ENCODE measurements at places on chromosomes 3 and 15.

GRCh38 chr3:159732172-159733111, 256.2 kb upstream of the IL12A start:
- no peak overlapping the region for H3K27ac ChIP-seq
- no peaks in the 10 kb centered on the region for H3K36me3 ChIP-seq
- H3K27me3 ChIP-seq = no peaks in the 10 kb centered on the region

DNA sequence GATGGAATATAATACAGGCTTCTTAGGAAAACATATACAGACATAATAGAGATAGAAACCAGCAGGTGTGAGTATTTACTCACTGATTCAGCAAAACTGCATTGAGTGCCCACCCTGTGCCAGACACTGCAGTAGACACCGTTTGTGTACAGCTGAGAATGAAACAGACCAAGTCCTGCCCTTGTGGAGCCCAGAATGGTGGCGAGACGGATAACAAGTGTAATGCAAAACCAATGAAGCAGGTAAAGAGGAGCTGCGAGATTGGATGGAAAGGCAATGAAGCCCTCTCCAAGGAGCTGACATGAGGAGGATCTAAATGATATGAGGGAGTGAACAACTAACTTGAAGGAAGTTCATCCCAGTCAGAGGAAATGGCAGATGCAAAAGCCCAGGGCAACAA, 256.4 kb downstream of the MEX3B start:
- H3K4me1 ChIP-seq = no peaks in the 10 kb centered on the region
- no peak for DNase-seq
- H3K36me3 ChIP-seq = no peaks in the 10 kb centered on the region
- no peak overlapping the region for H3K27ac ChIP-seq
- H3K4me3 ChIP-seq = no peak overlapping the region

DNA sequence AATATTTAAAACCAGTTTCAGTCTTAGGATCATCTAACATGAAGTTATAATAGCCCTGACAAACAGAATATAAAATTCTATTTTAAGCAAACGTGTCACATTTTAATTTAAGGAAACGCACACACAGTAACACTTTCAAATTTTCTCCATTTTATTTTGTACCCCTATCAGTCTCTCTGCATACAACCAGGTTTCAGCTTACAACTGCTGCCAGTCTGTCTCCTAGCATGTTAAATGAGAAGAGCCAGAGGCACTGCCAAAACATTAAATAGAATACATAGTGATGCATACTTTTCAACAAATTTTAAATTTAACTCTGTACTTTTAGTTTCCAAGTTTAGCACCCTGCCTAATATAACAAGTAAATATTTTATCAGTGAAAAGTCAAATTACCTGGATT, 60.8 kb downstream of the UACA start:
- peaks cover 41% of the 10 kb centered on the region for H3K4me1 ChIP-seq
- H3K36me3 ChIP-seq = no peaks in the 10 kb centered on the region
- H3K27ac ChIP-seq = no peak overlapping the region
- DNase-seq = peak; percentile 28
- H3K4me3 ChIP-seq = no peak overlapping the region

- H3K27me3 ChIP-seq = no peaks in the 10 kb centered on the region
- H3K36me3 ChIP-seq = peaks cover 70% of the 10 kb centered on the region
- H3K4me1 ChIP-seq = no peaks in the 10 kb centered on the region
- DNase-seq = no peak
Observed at GRCh38 chr15:85727068-85727467, 67.7 kb downstream of the KLHL25 start.

GRCh38 chr3:42905740-42906069, 237 bp upstream of the ZNF662 start:
- no peaks in the 10 kb centered on the region for H3K4me1 ChIP-seq
- no peaks in the 10 kb centered on the region for H3K27me3 ChIP-seq
- no peak overlapping the region for H3K4me3 ChIP-seq
- H3K36me3 ChIP-seq = no peaks in the 10 kb centered on the region
- no peak overlapping the region for H3K27ac ChIP-seq

DNA sequence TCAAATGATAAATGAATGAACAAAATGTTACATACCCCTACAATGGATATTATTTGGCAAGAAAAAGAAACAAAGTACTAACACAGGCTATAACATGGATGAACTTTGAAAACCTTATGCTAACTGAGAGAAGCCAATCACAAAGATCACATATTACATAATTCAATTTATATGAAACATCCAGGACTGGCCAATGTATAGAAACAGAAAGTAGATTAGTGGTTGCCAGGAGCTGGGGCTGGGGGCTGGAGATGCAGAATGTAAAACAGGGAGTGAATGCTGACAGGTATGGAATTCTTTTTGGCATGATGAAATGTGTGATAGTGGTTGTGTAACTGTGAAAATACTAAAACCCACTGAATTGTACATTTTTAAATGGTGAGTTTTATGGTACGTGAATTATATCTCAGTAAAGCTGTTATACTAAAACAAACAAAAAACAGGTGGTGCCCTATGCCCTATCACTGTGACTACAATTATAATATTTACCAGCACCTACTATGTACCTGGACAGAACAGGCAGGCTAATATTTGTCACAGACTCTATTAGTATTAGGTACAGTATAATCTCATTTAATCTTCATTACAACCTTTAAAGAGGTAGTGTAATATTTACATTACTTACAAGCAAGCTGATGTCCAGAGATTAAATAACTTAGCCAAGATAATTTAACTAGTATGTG, 90.0 kb downstream of the ETFA start:
- H3K4me1 ChIP-seq = no peaks in the 10 kb centered on the region
- H3K27me3 ChIP-seq = no peaks in the 10 kb centered on the region
- no peak overlapping the region for H3K4me3 ChIP-seq

DNA sequence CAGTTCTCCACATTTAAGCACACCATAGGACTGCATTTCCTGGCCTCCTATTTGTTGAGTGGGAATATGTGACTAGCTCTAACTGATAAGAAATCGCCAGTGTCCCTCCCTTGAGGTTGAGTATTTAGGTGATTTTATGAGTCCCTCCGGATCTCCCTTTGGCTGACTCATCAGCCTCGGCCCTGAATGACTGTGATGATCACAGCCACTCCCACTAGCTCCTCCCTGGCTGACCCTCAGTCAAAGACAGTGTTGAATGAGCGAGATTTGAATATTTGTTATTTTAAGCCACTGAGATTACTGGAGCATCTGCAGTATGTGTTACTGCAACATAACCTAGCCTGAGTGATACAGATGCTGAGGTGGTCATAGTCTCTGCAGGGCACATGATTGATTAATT, 515.3 kb downstream of the EPHB1 start:
- no peak overlapping the region for H3K4me3 ChIP-seq
- no peaks in the 10 kb centered on the region for H3K36me3 ChIP-seq
- H3K4me1 ChIP-seq = peaks cover 29% of the 10 kb centered on the region
- peak; percentile 83 for DNase-seq
- H3K27ac ChIP-seq = no peak overlapping the region

- no peaks in the 10 kb centered on the region for H3K4me1 ChIP-seq
- DNase-seq = no peak
- H3K27me3 ChIP-seq = no peaks in the 10 kb centered on the region
- no peak overlapping the region for H3K27ac ChIP-seq
- no peaks in the 10 kb centered on the region for H3K36me3 ChIP-seq
Observed at GRCh38 chr3:178137831-178138230, 398.4 kb upstream of the KCNMB2 start.

DNA sequence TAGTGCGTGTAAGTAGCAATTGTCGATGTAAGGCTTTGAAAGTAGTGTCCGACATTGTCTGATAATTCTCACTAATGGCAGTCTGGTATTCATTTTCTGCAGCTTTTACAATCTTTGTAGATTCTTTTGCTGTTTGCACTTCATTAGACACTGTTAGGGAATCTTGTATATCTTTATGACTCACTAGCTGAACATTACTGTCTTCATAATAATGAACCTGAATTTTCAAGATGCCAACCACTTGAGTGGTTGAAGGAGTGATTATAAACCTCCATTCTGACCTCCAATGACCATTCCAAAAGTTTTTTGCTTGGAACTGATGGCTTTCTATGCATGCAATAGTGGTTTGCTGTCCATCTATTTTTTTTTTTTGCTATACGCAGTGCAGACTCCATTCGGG, 76.4 kb upstream of the MFGE8 start:
- H3K27me3 ChIP-seq = no peaks in the 10 kb centered on the region
- H3K4me1 ChIP-seq = no peaks in the 10 kb centered on the region
- no peaks in the 10 kb centered on the region for H3K36me3 ChIP-seq
- H3K27ac ChIP-seq = no peak overlapping the region

DNA sequence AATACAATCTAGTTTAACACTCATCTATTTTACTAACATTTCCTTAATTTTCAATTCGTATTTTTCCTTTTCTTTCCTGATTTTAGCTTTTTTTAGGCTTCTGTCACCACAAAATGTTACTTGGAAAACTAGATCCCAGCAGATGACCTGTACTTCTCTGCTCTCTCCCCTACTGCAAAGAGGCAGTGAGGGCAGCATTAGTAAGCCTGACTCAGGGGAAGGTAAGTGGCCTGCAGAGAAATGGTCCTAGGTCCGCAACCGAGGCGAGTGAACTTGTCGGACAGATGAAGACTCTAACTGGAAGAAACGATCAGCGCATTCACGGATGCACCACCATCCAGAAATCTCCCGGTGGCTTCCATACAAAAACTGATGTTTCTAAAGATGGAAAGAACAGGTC, 20.4 kb downstream of the TMEM43 start:
- no peak for DNase-seq
- H3K36me3 ChIP-seq = peaks cover 15% of the 10 kb centered on the region
- no peaks in the 10 kb centered on the region for H3K27me3 ChIP-seq
- no peak overlapping the region for H3K4me3 ChIP-seq

GRCh38 chr15:74845208-74845568, 2.2 kb upstream of the ULK3 start:
- peaks cover 7% of the 10 kb centered on the region for H3K36me3 ChIP-seq
- H3K27me3 ChIP-seq = no peaks in the 10 kb centered on the region
- H3K4me3 ChIP-seq = no peak overlapping the region

DNA sequence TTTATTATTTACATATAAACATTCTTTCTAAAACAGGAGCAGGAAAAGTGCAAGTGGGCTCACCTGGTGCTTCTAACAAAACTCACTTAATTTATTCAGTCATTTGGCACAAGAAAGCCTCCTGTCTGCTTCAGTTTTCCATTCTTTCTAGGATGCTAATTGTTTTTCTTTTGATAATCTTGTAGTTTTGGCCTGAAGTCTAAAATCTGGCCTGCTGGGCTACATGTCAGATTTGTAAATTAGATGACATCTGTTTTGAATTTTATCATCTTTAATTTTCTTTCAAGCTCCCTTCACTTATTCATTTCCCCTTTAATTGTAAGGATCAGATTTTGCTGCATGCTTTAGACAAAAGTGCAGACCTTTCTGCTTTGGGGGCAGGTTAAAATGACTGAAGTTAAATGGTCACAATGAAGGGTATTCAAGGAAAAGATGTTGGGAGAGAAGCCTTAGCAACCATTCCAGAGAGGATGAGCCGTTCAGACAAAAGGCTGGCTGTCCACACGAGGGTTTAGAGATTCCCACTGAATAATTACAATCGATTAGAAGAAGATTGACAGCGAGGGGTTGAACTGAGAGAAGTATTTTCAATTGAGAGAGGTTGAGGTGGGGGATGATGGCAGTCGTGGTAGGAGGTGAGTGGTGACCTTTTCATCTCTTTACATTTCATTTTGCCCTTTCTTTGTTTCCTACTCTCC, 59.9 kb upstream of the PTX3 start:
- H3K36me3 ChIP-seq = no peaks in the 10 kb centered on the region
- no peaks in the 10 kb centered on the region for H3K4me1 ChIP-seq
- H3K27me3 ChIP-seq = no peaks in the 10 kb centered on the region
- no peak for DNase-seq
- no peak overlapping the region for H3K4me3 ChIP-seq

DNA sequence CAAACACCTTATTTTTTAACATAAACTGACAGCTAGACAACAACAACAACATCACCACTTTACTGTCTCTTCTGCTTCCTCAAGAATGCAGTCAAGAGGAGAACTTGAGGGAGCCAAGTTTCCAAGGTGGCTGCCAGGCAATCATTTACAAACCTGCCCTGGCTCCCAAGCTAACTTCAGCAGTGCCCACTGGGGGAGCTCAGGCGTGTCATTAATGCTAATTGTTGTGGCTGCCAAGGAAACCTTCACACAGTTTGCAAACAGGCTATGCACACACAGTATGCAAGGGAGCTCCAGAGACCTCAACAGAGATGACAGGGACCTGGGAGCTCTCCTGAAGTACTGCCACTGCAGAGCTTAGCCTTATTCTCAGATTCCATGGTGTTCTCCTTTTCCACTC, 2.1 kb downstream of the DZIP1L start:
- H3K27ac ChIP-seq = no peak overlapping the region
- no peaks in the 10 kb centered on the region for H3K4me1 ChIP-seq
- no peak for DNase-seq
- no peak overlapping the region for H3K4me3 ChIP-seq

DNA sequence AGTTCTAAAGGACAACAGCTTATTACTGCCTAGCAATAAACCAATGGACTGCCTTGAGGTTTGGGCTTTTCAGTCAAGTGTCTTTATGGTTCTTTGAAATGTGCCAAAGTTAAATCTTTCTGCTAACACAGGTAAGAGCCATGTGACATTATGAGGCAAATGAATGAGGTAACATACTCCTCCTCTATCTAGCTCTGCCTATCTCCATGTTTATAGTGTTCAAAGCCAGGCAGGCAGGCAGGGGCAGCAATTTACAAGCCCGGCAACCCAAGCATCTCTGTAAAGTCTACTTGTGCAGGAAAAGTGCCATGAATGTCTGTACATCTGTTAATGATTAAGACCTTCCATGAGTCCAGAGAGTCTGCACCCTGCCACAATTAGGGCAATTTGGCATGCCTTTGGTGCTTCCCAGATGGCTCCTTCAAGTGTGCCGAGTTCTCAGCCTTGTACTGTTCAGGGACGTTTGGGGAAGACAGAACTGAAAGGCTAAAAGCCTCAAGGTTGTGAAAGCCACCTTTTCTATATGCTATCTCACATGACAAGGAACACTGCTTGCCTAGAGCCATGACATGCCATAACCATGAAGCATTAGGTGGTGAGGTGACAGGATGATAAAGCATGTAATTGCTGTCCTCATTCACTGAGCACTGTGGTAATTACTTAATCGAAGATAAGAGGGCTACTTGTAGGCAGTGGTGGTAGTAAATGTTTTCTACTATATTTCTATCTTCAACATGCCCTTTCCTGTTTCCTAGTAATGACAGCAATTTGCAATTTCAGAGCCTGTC, 41.4 kb upstream of the EIF1B start:
- DNase-seq = no peak

Data from Karpas-422 (cell line).